ENCODE measurements at places on chromosomes 11 and 22.

- DNase-seq: no peak
Observed at GRCh38 chr22:36755316-36755715, 20.6 kb downstream of the IFT27 start.

GRCh38 chr11:12235947-12236743, 125.8 kb downstream of the MICAL2 start:
- DNase-seq: peak; percentile 59

DNA sequence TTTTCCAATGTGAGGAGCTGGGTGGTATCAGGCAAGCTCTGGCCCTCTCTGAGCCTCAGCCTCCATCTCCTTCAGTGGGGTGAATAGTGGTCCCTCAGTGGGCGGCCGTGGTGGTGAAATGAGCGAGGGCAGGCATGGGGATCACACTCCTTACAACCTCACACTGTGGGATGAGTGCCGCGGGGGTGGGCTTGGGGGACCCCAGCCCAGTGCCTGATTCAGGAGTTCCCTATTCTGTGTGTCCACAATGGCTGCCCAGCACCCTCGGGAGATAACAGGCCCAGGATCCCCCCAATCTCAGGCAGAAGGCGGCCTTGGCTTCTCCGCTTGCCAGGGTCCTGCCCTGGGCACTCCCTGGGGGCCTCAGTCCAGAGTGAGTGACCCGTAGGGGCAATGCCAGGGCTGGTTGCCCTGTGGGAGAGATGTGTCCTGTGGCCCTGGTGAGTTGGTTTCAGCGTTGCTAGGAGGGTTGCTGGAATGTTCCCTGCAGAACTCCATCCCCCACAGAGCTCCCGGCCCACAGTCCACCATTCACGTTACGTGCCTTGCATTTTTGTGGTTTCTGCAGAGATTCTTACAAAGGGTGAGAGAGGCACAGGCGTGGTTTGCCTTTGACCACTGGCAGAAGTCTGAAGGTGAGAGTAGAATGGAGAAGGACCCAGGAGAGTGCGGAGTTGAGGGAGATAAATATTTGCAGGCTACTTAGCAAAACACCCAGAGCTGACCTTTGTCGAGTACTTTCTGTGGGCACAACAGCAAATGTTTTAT, 2.9 kb downstream of the ALDH3B1 start:
- DNase-seq: no peak

GRCh38 chr22:33737662-33738061, 182.6 kb downstream of the LARGE1 start:
- DNase-seq: no peak

DNA sequence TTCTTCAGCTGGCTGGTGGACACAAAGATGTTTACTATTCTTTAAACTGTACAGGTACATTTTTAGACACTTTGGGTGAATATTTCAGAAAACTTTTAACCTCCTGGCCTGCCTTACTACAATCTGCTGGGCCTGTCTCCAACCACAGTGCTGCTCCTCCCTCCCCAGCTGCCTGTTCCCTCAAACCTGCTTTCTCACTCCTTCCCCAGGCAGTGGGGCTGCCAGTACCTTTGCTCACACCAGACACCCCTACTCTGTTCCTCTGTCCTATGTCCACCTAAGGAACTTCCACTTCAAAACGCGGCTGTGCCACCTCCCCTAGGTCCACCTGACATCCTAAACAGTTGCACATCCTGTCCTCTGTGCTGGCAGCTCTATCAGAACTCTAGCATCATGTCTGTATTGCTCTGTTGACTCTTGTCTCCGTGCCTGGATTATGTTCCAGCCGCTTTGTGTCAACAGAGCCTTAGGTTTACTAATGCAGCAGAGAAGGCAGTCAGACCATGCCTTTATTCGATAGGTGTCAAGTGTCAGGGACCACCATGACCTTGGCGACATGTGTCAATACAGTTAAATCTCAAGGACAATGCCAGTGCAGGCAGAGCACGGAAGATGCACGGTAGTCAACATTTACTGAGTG, 13.4 kb downstream of the ZP1 start:
- no peak for DNase-seq

GRCh38 chr11:117663414-117663813, 133.6 kb downstream of the DSCAML1 start:
- no peak for DNase-seq

- no peak for DNase-seq
Observed at GRCh38 chr11:132244846-132245245, 874.4 kb downstream of the NTM start.

DNA sequence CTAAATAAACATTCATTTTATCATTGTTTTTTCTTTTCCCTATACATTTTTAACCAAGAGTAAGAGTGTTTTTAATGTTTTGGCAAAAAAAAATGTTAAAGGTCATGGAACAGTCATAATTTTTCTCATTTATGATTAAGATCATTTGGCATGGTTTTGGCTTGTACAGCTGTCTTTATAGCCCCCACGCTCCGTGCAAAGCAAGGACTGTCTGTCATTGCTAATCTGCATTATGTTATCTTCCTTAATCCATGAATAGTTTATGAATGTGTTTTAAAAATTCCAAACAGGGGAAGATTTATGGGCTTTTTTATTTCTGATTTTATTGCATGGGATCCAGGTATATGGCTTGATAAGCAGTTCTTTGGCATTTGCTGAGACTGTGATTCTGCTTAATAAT, 28.1 kb downstream of the PGM2L1 start:
- DNase-seq: no peak

GRCh38 chr22:50178871-50179869, 6.5 kb upstream of the TRABD start:
- DNase-seq: no peak

Measured in stimulated activated naive CD4-positive, alpha-beta T cell treated with Interleukin-2 at 50 U/mL for 16 hours (primary cell).